ENCODE measurements at places on chromosomes 4 and X. TPM values are rescaled to one million over a fixed set of nuclear protein-coding genes. Genes with fewer than 3 reads are reported as not detected.

- DNase-seq = no peak
These were observed 32.2 kb downstream of the XG start for GRCh38 chrX:2784026-2784425.

GRCh38 chr4:188639479-188640100 is 500.3 kb downstream of the TRIML1 start:
- DNase-seq = no peak

GRCh38 chr4:137641544-137641943 is 109.2 kb upstream of the PCDH18 start:
- no peak for DNase-seq

DNA sequence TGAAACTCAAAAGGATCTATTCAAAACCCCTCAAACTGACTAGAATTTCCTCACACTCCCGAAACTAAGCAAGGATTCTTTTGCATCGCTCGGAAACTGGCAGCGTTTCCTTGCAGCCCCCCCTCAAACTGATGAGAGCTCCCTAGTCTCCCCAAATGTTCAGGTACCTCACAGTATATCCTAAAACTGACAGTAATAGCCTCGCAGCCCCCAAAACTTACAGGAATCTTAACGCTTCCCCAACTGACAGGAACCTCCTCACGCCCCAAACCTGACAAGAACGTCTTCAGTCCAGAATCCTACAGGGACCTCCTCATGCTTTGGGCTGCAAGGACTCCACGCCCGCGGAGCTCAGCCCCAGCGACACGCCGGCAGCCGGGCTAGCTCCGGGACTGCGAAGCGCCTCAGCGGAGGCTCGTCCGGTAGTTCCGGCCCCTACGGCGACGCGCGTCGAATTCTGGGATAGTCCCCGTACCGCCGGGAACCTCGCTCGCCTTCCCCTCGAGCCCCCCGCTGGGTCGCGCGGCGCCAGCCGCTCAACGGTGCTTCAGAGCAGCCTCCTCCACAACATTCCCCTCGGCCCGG is 640 bp downstream of the PHF8 start:
- DNase-seq = peak; percentile 21

DNA sequence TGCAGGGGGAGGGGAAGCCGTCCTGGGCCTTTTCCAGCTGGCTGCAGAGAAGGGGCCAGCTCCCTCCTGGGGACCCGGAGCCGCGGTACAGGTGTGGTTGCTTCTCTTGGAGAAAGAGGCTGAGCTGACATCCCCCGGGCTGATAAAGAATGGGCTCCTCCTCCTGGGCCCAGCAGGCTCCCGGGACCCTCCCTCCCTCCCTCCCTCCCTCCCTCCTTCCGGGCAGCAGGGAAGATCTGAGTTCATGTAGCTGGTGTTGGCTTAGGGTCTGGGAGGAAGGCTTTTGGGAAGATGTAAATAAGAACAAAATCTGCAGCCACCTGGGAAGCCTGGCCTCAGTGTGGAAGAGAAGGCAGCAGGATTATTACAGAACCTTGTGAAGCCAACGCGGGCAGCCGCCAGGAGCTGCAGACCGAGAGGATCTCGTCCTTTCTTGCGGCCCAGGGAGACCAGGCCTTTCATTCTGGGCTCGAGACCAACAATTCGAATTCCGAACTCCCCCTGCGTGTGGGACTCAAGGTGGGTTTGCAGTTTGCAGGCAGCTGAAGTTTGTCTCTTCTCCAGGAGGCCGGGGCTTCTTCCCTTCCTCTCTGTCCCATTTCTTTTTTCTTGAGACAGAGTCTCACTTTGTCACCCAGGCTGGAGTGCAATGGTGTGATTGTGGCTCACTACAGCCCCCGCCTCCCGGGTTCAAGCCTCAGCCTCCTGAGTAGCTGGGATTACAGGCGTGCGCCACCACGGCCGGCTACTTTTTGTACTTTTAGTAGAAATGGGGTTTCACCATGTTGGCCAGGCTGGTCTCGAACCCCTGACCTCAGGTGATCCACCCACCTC is at the start of gene PLCXD1:
TSS of gene PLCXD1 (plus strand) at position 216 of the 834 bp plus-strand sequence. CDS start 2,807 bp downstream, outside the sequence.
- peak; percentile 35 for DNase-seq

DNA sequence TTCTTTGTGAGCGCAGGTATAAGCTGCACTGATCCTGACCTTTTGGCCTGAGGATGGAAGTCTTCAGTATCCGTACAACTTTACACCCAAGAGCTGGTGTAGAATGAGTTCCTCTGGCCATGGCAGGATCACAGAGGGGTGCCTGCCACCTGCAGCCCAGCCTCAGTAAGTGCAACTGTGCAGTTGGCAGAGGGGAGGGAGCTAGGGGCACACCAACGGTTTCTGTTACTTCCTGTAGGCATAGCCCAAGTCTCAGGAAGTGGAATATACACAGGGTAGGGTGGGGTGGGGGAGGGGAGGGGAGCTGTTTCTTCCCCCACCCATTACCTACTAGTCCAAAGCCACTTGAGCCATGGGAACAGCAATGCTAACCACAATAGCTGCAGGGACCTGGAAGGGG is 85.4 kb upstream of the GBA3 start:
- peak; percentile 88 for DNase-seq

DNA sequence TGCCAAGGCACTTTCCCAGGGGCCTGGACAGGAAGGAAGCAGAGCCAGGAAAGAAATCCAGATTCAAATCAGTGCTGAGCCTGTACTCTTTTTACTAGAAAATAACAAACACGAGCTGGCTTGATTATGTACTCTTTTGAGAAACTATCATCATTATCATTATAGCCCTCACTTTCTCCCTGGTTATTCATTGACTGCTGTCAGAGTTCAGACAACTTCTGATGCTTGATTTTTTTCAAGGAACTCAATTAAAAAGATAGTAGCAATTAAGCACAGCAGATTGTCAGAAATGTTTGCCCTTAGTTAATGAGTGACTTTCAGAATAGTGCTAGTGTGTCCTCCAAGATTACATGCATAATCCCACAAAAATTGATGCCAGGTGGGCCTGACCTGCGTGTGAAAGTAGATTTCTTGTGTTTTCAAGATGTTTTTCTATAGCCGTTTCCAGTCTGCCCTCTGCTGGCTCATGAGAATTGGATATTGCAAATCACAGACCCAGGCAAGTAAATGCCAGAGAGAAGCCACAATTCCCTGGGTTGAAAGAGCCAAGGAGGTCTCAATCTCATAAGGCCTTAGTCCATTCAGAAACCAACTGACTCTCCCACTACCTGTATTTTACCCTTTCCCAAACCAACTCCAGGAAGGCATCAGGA is 14.3 kb upstream of the PNPLA4 start:
- no peak for DNase-seq

GRCh38 chr4:146053891-146054290 is 115.3 kb upstream of the ZNF827 start:
- DNase-seq = no peak

DNA sequence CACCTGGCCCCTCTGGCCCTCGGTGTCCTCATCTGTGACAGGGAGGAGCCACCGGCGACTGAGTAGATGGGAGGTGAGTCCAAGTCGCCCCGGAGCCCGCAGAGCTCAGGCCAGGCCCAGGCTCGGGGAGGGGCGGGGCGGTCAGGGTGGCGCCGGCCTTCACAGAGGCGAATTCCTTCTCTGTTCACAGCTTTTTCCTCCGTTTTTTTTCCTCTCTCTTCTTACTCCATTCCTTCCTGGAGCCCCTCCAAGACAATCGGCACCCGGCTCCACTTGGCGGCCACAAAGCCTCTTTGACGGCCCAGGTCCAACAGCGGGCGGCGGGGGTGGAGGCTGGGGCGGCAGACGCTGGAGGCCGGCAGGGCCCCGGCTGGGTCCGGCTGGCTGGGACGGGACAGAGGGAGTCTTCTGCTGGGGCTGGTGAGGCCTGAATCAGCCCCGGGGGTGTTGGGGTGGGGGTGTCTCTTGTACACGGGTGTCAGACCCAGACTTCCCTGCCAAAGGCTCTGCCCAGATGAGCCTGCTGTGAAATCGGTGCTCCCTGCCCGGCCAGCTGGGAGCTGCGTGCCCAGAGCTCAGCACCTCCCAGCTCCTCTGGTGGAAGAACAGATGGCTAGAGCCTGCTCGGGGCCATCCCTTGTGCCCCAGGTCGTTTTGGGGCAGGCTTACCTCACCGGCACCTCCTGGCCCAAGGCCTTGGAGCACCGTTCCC is 22.6 kb downstream of the FGFRL1 start:
- no peak for DNase-seq

- no peak for DNase-seq
These were observed 16.8 kb upstream of the C4orf51 start for GRCh38 chr4:145663194-145663593.

DNA sequence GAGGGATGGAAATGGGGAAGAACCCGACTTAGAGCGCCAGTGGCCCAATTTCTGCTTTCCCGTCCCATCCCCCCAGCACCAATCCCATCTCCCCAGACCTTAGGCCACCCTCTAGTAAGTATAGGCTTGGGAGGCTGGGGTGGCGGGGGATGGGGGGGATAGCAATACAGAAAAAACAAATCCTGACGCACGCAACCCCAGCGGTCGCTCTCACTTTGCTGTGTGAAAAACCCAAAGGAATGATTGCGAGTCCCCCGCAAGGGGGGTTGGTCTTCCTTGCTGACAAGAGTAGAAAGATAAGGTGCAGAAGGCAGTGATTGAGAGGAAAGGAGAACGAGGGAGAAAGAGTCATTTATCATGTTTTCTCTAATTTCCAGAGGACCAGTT is 863 bp downstream of the CPE start:
- no peak for DNase-seq

DNA sequence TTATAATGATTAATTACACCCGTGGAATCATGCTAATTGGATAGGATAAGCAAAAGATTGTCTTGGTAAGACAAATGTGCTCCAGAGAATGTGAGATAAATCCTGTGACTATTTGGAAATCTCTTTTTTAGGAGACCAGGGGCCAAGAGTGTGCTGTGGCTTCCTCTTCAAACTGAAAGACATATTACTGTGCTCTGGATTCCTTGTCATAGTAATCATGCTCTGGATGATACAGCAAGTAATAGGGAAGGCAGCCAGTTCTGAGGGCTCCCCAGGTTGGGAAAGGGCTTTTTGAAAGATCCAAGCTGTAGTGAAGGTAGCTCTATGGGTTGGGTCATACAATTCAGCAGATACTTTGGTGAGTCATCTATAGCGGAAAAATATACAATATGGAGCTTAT is 600.5 kb downstream of the PCDH18 start:
- DNase-seq = no peak

GRCh38 chr4:146255874-146256273 is 41.5 kb downstream of the REELD1 start:
- DNase-seq = no peak

DNA sequence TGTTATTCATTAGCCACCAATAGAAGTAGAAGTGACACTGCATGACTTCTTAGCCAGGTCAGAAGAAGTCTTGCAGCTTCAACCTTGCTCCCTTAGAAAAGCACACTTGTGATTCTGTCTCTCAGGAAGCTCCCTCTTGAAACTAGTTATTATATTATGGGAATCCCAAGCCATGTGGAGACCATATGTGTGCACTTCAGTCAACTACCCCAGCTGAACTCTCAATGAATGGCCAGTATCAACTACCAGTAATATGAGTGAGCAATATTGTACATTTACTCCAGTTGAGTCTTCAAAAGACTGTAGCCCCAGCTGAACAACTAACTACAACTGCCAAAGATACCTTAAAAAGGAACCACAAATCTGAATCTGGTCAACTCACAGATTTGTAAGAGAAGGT is 77.1 kb upstream of the GABRA3 start:
- no peak for DNase-seq

- no peak for DNase-seq
These were observed 1938.9 kb upstream of the TENM3 start for GRCh38 chr4:180304321-180304720.

GRCh38 chr4:84708406-84709135 is 125.6 kb downstream of the CDS1 start:
- no peak for DNase-seq

DNA sequence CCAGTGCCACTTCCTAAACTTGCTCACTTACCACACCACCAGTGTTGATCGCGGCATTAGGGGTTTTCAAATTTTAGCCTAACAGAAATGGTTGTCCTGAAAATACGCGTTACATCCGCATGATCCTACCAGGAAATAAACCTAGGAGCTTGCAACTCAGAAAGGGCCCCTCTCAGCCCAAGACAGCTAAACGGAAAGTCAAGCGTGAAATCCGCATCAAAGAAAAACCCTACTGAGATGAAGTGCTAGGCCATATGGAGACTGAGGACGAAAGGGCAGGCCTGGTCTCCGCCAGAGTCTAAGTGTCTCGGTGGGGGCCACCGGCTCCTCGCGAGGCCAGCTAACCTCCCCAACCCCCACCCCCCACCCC is 626 bp downstream of the YTHDC1 start:
- DNase-seq = peak; percentile 11

DNA sequence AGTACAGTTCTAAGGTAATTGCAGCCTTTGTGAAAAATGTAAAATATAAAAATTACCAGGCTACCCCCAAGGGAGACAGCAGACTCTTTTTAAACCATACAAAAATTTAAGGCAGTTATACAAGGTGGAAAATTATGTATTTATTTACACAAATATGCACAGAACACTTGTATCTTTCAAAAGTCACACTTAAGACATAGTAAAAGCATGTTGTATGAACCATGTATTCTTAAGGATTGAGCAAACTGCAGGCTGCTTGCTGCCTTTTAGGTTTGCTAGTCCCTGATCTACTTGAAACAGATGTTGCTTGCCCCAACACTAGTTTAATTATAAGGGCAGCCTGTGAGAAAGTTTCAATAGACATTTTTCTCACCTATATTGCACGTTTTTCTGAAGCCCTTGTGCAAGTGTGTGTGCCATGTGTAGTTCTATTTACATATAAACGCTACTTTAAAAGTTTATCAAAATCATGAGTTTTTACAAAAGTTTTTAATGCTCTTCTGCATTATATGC is 72.8 kb downstream of the PRSS12 start:
- DNase-seq = no peak

DNA sequence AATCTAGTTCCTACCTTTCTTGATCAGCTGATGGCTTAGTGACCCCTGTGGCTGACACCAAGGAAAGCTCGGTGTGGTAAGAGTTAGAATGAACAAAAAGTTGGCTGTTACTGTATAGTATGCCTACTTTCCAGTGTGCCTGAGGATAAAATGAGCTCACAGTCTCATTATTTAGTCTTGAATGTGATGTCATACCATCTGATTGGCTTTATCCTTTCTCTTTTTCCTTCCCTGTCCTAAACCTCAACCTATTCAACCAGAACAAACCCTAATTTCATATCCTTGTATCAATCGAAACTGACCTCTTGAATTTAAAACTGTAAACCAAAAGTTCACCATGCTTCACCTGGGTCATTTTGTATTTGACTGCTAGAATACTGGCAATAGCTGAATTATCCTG is 156.4 kb downstream of the PPARGC1A start:
- DNase-seq = no peak

GRCh38 chr4:99586797-99587196 is 12.2 kb downstream of the MTTP start:
- DNase-seq = no peak

The PFKFB1 gene
- 0.27 TPM for total RNA-seq

The PLP1 gene
- not detected for total RNA-seq

The MSX1 gene
- total RNA-seq = under 0.01 TPM

The PABPC5 gene
- under 0.01 TPM for total RNA-seq

The COX7B2 gene
- not detected for total RNA-seq

The MAGEC2 gene
- not detected for total RNA-seq

The MTNR1A gene
- not detected for total RNA-seq

The NEUROG2 gene
- total RNA-seq = under 0.01 TPM

The GAGE1 gene
- not detected for total RNA-seq

The TBX22 gene
- not detected for total RNA-seq
